SK-MEL-5 (cell line): ENCODE measurements at places on chromosomes 4 and X.

GRCh38 chrX:24619647-24620046 is 27.5 kb downstream of the PCYT1B start:
- DNase-seq, result peak; percentile 2

DNA sequence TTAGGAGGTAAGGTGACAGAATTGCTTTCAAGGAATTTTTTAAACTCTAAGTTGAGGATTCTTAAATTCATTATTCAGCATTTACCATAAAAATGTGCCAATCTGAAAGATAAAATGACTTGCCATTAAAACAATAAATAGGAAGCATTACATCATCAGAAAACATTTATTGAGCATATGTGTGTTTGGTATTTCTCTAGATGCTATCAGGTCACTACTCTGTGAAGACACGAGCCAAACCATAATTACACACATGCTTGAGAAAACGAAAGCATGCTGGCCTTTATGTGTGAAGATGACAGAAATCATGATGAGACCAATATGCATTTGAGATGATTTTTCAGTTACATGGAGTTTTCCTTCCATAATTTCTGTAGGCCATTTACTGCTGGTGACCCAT is 12.3 kb upstream of the IL21 start:
- DNase-seq, result no peak

- no peak for DNase-seq
Observed at GRCh38 chr4:8725071-8725841, 132.7 kb downstream of the CPZ start.

GRCh38 chr4:138410266-138410665 is 168.1 kb upstream of the SLC7A11 start:
- no peak for DNase-seq

DNA sequence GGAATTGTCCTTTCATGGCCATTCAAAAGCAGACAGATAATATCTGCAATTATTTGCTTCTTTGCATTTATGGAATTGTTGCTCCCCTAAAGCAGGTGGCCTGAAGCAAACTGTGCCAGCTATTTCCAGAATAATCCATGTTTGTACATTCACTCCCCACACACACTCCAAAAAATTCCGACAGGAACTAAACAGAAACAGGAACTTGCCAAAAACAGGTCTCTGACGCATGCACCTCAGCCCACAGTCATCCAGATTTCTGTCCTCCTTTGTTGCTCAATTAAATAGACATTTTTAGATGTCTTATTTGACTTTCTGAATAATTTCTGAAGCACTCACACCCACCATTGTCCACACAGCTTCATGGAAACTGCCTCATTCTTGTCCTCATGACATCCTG is 71.5 kb upstream of the EDNRA start:
- DNase-seq, result no peak
